Tongue (tissue), 3 donors: ENCODE measurements at places on chromosomes 6 and 20.

GRCh38 chr20:61349447-61350165 lies 97.5 kb downstream of the CDH4 start:
- no peak for DNase-seq

DNA sequence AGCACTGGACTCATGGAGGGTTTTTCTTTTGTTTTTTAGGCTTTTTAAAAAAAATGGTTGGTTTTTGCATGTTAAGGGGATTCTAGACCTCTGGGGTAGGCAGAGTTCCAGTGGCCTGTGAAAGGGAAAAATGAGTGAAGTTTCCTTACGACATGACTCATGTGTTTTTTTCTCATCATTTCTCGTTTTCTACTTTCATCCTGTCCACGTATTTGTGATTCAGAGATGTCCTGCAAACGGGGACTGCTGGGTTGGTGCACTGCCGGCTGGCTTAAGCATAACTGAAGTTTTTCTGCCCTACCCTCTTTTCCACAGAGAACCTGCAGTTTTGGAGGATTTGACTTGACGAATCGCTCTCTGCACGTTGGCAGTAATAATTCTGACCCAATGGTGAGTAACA lies 182.3 kb downstream of the SASH1 start:
- DNase-seq, result no peak

- no peak for DNase-seq
Observed at GRCh38 chr20:8523684-8524083, 391.6 kb downstream of the PLCB1 start.

- no peak for DNase-seq
Observed at GRCh38 chr6:43355862-43356590, 13.4 kb downstream of the ZNF318 start.

DNA sequence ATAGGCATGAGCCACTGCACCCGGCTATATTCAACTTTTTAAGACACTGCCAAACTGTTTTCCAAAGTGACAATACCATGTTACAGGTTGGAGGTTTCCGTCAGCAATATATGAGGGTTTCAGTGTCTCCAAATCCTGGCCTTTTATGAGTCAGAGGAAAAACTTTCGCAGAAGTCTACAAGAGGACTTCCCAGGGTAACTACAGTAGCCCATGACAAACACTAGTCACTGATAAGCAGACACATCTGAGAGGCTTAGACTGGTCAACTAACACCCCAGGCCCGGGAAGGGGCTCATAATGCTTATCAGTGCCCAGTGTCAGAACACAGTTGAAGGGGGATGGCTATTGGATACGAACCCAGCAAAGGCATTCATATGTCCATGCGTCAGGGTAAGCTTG lies 85.4 kb downstream of the SOX4 start:
- DNase-seq, result no peak

- DNase-seq, result no peak
Observed at GRCh38 chr6:92050216-92050615, 1369.1 kb downstream of the EPHA7 start.

DNA sequence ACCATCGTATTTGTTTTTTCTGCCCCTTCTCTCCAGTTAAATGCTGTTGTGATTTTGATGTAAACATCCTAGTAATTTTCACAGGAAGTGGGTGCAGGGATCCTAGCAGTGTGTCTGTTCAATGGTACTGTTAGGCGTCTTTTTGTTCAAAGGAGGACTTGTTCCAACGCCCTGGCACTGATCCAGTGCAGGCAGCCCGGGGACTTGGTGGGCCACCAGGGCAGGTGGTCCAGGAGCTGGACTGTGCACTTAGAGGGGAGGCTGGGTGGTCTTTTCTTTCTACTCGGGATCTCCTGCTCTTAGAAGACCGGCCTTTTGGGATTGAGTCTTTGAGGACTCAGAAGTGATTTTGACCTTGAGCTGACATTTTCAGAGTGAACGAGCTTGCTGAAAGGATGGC lies 41.1 kb upstream of the NKX2-2 start:
- DNase-seq, result no peak

GRCh38 chr20:32925481-32926196 lies 66.9 kb downstream of the EFCAB8 start:
- no peak for DNase-seq

GRCh38 chr6:142568857-142569597 lies 267.2 kb downstream of the ADGRG6 start:
- no peak for DNase-seq

DNA sequence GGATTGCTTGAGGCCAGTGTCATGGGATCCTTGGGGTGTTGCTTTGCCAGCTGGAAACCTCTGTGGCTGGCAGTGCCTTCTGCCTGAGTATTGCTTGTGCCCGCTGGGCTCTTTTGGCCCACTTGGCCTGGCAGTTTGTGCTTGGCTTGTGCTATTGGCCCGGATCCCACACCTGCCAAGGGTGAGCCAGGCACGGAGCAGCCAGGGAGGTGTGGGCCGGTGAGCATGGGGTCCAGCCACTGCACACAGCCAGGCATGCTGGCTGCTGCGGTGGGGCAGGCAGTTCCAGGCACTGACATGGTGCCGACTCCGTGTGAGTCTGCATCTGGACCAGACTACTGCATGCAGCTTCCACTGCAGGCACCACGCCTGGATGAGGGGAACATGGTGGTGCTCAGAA lies 62.5 kb upstream of the SYNCRIP start:
- no peak for DNase-seq

DNA sequence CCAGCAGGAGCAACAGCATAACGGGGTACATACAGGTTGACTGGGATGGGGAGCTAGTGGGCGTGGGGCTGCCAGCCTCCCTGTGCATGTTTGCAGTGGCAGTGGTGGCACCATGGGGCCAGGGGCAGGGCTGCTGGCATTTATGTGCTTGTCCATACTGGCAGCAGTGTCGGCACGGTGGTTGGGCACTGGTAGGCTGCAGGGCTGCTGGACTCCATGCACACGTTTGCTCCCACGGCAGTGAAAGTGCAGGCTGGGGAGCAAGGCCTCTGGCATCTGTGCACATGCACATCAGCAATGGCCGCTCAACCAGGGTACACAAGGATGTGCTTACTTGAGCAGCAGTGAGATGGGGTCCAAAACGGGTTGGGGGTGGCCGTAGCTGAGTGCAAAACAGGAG lies 159.5 kb upstream of the KHDRBS2 start:
- no peak for DNase-seq

DNA sequence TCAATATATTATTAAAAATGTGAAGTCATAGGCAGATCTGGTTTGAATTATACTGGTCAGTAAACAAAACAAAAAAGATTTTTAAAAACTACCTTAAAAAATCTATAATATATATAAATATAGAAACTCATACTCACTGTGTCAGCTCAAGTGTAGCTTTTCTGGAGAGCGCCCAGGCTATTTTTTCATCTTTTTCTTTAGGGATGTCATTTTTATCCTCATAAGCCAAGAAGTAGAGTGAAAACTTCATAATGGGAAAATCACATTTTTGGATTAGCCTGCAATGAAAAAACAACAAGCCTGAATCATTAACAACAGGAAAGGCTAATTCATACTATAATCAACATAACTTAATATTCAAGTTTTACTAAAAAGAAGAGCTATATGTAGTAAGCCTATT lies 18.7 kb downstream of the GLO1 start:
- peak; percentile 30 for DNase-seq

DNA sequence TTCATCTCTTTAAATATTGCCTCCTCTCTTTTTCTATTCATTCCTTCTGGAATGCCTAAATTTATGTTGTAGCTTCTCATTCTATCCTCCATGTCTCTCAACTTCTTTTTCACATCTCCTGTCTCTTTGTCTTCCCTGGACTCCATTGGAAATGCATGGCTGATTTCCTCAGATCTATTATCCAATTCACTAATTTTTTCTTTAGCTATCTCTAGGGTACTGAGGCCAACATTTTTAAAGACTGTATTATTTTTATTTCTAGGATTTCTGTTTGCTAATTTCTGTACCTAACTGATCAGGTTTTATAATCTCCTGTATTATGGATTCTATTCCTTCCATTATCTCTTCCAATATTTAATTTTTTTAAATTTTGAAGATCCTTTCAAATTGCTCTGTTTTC lies 37.4 kb downstream of the MDGA1 start:
- DNase-seq, result no peak
